ENCODE measurements at places on chromosomes 13 and 19.

- DNase-seq: no peak
Observed at GRCh38 chr13:98509271-98510155, 67.4 kb downstream of the STK24 start.

- DNase-seq: no peak
Observed at GRCh38 chr19:8705742-8706141, 7.1 kb upstream of the ACTL9 start.

DNA sequence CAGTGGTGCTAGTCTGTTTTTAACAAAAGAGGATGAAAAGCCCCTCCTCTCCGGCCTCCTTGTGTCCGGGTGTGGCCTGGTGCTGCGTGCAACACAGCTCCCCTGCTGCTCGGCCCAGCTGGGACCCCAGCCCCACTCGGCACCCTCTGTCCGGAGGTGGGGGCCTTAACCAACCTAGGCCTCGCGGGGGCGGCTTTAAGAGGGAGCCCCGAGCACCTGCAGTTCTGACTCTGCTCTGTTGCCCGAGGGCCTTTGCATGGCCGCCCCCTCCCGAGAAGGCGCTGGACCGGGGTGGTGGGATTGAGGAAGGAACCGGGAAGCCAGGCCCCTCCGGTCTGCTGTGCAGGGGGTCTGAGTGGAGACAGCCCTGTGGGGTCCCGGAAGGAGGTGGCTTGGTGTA, 5.7 kb upstream of the GRIN3B start:
- DNase-seq: no peak

DNA sequence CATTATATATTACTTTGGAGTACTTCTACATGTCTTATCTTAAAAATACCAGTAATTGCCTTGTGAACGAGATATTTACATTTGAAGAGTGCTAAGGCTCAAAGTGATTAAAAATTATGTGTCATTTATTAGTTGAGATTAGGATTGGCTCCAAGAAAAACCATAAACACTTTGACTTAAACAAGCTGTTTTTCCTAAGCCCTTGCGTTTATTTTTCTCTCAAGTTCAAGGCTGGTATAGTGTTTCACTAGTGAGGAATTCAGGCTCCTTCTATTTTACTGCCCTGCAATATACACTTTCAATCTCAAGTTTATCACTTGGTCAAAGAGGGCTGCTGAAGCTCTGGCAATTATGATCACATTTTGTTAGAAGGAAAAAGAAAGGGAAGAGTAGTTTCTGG, 49.9 kb downstream of the UFM1 start:
- DNase-seq: no peak

DNA sequence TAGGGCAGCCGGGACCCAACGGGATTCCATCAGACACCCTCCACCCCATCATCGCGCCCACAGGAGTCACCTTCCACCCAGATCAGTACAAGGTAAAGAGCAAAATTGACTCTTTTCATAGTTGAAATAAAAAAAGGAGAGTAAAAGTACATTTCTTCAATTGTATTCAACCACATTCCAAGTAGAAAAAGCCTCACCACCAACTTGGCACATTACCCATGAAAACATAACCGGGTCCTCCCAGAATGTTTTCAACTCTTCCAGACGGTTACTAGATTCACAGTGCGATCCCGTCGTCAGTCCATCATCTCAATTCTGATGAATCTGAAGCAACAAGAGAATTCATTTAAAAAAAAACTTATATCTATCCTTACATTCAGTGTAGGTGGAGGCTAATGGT, 125.2 kb downstream of the RAB20 start:
- no peak for DNase-seq

GRCh38 chr19:362154-362553, 17.6 kb upstream of the MIER2 start:
- DNase-seq: no peak

DNA sequence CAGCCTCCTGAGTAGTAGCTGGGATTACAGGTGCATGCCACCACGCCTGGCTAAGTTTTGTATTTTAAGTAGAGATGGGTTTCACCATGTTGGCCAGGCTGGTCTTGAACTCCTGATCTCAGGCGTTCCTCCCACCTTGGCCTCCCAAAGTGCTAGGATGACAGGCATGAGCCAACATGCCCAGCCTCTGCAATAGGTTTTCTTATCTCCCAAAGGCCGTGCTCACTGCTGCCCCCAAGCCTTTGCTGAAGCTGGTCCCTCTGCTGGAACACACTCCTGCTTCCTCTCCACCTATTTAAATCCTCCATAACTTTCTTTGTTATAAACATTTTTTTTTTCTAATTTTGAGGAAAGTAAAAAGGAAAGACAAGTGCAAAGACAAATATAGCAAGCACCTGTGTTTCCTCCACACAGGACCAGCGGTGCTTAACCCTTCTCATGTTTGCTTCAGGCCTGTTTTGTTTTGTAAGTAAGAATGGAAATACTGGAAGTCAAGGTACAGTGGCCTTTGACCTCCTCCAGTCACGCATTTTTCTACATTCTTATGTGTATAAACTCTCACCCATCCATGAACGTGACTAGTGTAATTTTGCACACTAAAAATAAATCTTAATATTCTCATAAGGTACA, 14.5 kb upstream of the TNFAIP8L1 start:
- DNase-seq: no peak

- no peak for DNase-seq
Observed at GRCh38 chr19:41930926-41931592, 2.8 kb upstream of the ERFL start.

DNA sequence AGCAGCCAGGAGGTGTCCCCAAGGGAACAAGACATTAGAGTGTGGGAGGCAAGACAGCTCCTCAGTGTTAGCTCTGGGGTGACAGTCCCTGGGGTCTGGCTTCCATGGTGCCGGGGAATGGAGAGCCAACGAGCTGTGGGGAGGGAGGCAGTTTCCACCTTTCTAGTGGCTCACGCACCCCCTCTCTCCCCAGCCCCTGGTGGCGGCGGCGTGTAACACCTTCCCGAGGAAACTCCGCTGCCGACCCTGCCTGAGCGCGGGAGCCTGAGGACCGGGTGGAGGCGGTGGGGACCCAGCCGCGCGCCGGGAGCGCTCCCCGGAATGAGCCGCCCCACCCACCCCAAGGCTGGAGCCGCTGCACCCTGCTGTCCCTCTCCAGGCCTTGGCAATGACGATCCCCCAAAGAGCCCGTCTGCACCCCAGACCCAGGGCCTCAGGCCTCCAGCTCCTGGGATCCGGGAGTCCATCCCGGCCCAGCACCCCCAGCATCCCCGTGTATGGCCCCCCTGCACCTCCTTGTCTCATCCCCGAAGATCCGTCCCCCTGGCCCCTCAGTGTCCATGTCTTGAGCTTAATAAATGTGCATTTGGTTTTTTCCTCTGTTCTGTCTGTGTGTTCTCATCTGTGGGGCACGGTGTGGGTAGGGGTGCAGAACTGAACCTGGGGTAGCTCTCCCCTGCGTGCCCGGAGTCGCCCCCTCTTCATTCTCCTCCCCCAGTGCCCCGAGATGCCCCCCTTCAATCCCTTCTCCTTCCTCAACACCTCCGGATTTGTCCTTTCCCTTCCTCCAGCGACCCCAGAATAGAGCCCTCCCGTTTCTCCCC, 622 bp upstream of the FXYD5 start:
- no peak for DNase-seq

DNA sequence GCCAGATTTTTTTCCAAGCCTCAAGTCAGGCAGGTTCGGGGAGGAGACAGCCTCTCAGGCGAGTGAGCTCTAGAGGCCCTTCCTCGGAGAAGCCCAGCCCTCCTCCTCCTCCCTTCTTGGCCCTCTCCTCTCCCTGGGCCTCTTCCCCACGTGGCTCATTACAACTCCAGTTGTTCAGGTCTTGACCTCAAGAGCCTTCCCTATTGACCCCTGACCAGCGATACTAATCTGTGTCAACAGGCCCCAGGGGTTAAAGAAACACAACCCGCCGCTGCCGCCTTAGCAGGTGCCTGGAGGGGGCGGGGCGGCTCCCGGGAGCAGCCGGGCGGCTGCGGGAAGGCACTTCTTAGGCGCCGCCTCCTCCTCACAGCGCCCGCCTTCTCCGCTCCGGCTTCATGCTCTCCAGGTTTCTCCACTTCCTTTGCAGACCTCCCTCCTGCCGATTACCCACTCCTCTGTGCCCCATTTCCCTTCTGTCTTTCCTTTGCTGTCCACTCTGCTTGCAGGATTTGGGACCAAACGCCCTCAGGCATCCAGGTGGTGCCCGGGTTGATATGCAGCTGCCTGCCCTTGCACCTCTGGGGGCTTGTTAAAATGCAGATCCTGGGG, 51.0 kb downstream of the LYL1 start:
- DNase-seq: peak; percentile 84

DNA sequence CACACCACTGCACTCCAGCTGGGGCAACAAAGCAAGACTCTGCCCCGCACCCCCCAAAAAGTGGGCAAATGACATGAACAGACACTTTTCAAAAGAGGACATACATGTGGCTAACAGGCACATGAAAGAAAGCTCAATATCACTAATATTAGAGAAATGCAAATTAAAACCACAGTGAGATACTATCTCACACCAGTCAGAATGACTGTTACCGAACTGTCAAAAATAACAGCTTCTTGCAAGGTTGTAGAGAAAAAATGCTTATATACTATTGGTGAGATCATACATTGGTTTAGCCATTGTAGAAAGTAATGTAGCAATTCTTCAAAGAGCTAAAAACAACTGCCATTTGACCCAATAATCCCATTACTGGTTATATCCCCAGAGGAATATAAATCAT, 99.5 kb upstream of the SPATA13 start:
- DNase-seq: no peak

GRCh38 chr13:21475115-21475514, 16.0 kb upstream of the ZDHHC20 start:
- no peak for DNase-seq

DNA sequence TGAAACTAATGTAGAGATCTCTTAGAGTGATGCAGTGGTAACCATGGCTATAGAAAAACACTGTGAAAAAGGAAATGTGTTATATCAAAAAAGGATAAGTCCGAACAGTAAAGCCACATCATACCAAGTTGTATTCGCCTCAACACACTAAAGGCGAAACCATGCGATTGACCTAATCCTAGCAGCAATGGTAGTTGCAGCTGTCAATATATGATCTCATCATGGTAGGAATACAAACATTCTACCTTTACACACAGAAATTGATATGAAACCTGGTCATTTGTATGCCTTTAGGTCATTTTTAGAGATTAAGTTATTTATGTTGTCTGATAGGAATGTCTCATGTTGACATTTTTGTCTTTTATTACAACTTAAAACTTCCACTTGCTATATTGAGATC, 271.9 kb downstream of the SLITRK6 start:
- DNase-seq: no peak

GRCh38 chr13:101626925-101627555, 174.6 kb downstream of the ITGBL1 start:
- DNase-seq: no peak

DNA sequence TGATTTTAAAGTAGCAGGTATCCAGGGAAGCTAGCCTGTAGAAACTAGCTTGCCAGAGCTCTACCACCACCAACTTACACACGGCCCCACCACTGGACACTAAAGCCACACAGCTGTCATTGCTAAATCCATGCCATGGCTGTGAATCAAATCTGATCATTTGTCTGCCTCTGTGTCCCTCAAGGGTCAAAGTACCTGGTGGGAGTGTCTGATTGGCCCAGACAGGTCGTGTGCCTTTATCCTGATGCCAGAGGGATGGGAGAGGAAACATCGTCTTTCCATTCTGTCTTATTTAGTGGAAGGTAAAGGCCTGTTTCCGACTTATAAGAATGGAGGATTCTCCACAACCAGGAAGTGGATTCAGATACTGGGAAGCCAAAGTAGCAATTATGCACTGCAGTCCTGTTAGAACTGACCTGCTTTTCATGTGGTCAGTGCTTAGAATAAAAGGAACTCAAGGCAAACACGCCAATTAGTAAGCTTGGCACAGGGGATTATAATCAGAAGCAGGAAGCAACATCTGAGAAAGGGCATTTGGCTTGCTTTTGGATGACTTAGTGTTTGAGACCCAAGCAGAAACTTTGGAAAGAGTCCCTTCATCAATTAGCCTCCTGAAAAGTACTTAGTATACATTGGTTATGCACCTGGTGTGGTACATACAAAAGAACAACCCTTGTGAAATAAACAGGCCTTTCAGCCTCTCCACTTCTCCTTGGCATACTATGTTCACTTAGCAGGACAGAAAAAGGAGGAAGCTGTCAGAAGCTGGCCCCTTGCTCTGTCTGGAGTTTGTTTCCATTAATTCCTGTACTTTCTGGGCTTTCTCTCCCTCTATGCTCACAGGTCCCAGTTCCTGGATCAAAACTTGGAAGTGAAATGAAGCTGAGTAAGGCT, 192.4 kb downstream of the NUFIP1 start:
- no peak for DNase-seq

DNA sequence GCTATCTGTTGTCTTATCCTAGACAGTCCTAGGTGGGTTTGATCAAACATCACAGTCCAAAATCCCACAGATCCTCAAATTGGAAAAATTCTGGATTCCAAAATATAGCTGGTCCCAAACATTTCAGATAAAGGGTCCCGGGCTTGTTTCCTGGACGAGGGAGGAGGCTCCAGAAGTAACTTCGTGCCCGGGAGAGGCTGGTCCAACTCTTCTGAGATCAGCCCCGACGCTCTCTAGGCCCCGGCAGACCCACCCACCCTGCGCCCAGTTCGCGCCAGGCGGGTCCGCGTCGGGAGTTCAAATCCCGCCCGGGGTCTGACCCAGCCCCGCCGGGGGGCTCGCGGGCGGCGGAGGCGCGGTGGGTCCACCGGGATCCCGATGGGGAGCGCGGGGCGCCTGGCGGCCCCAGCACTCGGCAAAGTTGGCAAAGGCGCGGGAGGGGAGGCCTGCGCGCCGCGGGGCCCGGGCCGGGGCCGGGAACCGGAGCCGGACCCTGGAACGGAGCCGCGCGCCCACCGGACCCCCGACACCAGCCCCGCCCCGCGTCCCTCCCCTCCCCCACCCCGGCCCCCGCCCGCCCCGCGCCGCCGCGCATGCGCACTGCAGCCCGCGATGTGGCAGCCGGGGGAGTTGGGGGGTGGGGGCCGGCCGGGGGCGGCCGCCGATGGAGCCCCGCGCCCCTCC, 513 bp downstream of the MIER2 start:
- no peak for DNase-seq

DNA sequence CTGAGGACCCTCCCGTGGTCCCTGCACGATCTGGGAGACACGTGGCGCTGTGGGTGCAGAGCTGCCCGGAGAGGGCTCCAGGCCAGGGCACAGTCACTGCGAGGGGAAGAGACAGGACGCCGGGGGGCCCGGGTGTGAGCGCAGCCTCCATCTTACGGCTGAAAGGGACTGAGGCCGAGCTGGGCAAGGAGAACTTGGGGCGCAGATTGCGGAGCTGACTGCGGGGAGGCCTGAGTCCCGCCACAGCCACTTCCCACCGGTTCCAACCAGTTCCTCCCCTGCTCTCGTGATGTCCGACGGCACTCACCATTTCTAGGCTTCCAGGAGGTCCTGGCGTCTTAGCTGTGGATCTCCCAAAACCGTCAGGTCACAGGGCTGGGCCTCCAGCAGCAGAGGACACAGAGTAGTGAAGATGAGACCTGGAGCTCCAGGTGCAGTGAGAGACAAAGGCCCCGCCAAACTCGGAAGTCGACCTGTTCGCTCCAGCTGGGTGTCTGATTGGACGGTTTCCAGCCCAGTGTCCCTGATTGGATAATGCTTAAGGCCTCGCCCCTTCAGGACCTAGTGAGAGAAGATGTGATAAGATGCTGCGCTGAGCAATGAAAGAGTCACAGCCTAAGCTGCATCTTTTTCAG, 4.8 kb upstream of the ZNF253 start:
- no peak for DNase-seq

- no peak for DNase-seq
Observed at GRCh38 chr13:113443991-113444390, 9.3 kb downstream of the ADPRHL1 start.

GRCh38 chr13:87779426-87779825, 108.3 kb downstream of the SLITRK5 start:
- DNase-seq: no peak

GRCh38 chr13:24356837-24357236, 47.5 kb downstream of the C1QTNF9 start:
- no peak for DNase-seq

All from NCI-H510A (cell line).